ENCODE measurements at places on chromosomes 4 and X. TPM values are rescaled to one million over a fixed set of nuclear protein-coding genes. Genes with fewer than 3 reads are reported as not detected.

SMIM10L2A gene
- 6.3 TPM for total RNA-seq

MGARP gene
- 4.3 TPM for total RNA-seq

SH3TC1 gene
- 13.9 TPM for total RNA-seq

ZAR1 gene
- total RNA-seq, result not detected

ZNF157 gene
- total RNA-seq, result not detected

ARAF gene
- 41.7 TPM for total RNA-seq

DYNLT3 gene
- 25.9 TPM for total RNA-seq

MGAT4D gene
- not detected for total RNA-seq

MAOA gene
- 111 TPM for total RNA-seq

MTTP gene
- total RNA-seq, result 1.1 TPM

UXT gene
- total RNA-seq, result 108 TPM

USP17L21 gene
- total RNA-seq, result not detected

ARR3 gene
- not detected for total RNA-seq

ABLIM2 gene
- 11.2 TPM for total RNA-seq

LAMP2 gene
- 65.0 TPM for total RNA-seq

ARMCX5 gene
- 7.5 TPM for total RNA-seq

PCDH11X gene
- 0.28 TPM for total RNA-seq

TMEM31 gene
- total RNA-seq, result not detected

DCAF16 gene
- total RNA-seq, result 15.1 TPM

- H3K36me3 ChIP-seq, result peaks cover 9% of the 10 kb centered on the region
- no peak overlapping the region for H3K4me3 ChIP-seq
Measured at GRCh38 chrX:43731086-43731485, 75.0 kb downstream of the MAOA start.

DNA sequence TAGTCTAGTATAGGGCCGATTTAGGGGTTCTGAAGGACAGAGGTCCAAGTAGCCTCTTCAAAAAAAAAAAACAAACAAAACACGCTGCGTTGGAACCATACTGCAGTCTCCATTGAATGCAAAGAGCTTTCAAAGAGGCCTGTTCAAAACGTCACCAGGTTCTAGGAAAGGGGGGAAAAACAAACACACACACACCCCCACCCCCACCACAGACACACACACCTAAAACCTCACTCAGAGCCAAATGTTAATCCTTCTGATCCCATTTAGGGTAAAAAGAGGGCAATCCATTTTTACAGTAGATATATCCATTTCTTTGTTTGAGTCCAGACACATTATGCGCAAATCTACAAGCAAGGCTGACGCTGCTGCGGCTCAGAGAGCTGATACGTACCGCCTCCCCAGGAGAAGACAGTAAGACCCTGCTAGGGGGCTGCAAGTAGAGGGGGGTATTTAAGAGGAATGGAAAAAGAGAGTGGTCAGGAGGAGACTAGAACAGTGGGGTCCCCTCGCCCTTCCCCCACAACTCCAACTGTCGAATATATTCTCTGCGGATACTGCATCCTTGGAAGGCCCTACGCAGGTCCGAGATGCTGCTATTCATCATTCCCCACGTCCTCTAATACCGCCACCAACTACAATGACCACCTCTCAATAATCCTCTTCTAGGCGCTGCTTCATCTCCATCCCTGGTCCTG, 1.3 kb downstream of the NKRF start:
- peak overlapping the region; percentile 72 for H3K4me3 ChIP-seq
- H3K27ac ChIP-seq, result peak overlapping the region; percentile 91
- no peaks in the 10 kb centered on the region for H3K36me3 ChIP-seq
- no peaks in the 10 kb centered on the region for H3K27me3 ChIP-seq
- peaks cover 5% of the 10 kb centered on the region for H3K4me1 ChIP-seq
- DNase-seq, result no peak

DNA sequence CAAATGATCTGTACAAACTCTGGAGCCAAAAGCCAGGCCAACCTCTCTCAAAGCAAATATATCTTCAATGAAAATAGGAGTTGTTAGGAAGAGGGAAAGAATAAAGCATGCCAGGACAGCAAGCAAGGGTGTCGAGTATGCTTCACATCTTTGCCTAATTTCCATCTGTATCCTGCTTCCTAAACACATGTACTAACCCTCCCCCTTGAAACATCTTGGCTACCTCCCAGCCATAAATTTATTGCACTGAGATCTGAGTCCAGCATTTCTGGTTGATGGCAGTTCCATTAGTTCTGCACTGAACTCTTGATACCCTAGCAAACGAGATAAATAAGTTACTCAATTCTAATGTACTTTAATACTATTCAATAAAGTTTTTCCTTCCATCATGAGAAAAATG, 430.5 kb upstream of the TRAM1L1 start:
- H3K27me3 ChIP-seq, result no peaks in the 10 kb centered on the region
- H3K4me1 ChIP-seq, result no peaks in the 10 kb centered on the region
- DNase-seq, result no peak
- no peak overlapping the region for H3K27ac ChIP-seq
- no peaks in the 10 kb centered on the region for H3K36me3 ChIP-seq
- no peak overlapping the region for H3K4me3 ChIP-seq

- H3K4me1 ChIP-seq, result peaks cover 18% of the 10 kb centered on the region
- DNase-seq, result no peak
- H3K27me3 ChIP-seq, result peaks cover 10% of the 10 kb centered on the region
- H3K36me3 ChIP-seq, result no peaks in the 10 kb centered on the region
Measured at GRCh38 chr4:574346-575161, 1.5 kb downstream of the TMEM271 start.

- no peaks in the 10 kb centered on the region for H3K4me1 ChIP-seq
- no peak overlapping the region for H3K4me3 ChIP-seq
- no peak for DNase-seq
- H3K27me3 ChIP-seq, result no peaks in the 10 kb centered on the region
- H3K27ac ChIP-seq, result no peak overlapping the region
Measured at GRCh38 chr4:37631551-37631950, 54.6 kb downstream of the RELL1 start.

GRCh38 chr4:91116861-91117260, 989.7 kb downstream of the CCSER1 start:
- no peak overlapping the region for H3K27ac ChIP-seq
- no peaks in the 10 kb centered on the region for H3K36me3 ChIP-seq
- no peaks in the 10 kb centered on the region for H3K27me3 ChIP-seq
- no peak for DNase-seq
- H3K4me1 ChIP-seq, result no peaks in the 10 kb centered on the region

DNA sequence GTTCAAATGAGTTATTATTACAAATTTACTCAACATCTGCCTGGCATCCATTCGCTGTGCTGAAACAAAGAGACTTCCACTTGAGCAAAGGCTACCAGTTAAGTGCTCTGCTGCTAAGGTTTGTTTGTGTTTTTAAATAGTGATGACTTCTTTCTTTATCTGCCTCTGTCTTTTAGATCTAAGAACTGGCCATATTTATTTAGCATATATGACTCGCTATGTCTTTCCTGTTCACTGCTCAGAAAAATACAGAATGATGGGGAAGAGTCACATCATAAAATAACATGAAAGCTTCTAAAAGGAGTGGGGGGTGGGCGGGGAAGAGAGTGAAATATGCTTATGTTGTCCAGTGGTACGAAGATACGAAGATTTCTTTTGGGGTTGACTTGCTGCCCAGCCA, 322.2 kb downstream of the GPAT3 start:
- H3K4me3 ChIP-seq, result no peak overlapping the region
- H3K4me1 ChIP-seq, result no peaks in the 10 kb centered on the region
- no peaks in the 10 kb centered on the region for H3K27me3 ChIP-seq
- H3K27ac ChIP-seq, result no peak overlapping the region
- no peak for DNase-seq

DNA sequence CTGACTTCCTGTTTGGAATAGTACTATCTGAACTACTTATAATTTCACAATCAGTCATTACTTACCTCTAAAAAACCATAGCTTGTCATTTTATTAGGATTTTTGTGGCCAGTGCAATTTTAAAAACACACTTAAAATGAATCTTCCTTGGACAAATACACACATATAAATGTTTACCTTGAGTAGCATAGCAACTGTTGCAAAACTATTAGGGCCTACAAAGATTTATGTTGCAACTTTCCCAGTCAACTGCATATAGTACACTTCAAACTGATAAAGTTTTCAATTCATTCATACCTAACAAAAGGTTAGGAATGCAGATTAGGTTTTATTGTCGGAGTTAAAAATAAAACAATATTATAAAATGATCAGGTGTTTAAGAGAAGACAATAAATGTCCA, 193.0 kb downstream of the PDGFC start:
- H3K4me3 ChIP-seq, result no peak overlapping the region
- no peaks in the 10 kb centered on the region for H3K27me3 ChIP-seq
- H3K36me3 ChIP-seq, result no peaks in the 10 kb centered on the region
- peaks cover 31% of the 10 kb centered on the region for H3K4me1 ChIP-seq
- H3K27ac ChIP-seq, result no peak overlapping the region

GRCh38 chrX:9458516-9459078, 6.3 kb upstream of the TBL1X start:
- H3K27ac ChIP-seq, result no peak overlapping the region
- no peak overlapping the region for H3K4me3 ChIP-seq
- H3K27me3 ChIP-seq, result no peaks in the 10 kb centered on the region
- H3K36me3 ChIP-seq, result no peaks in the 10 kb centered on the region
- no peak for DNase-seq

- DNase-seq, result no peak
- no peaks in the 10 kb centered on the region for H3K36me3 ChIP-seq
- no peaks in the 10 kb centered on the region for H3K4me1 ChIP-seq
Measured at GRCh38 chr4:88865466-88865865, 167.8 kb upstream of the NAP1L5 start.

- no peak for DNase-seq
- H3K27ac ChIP-seq, result no peak overlapping the region
- no peak overlapping the region for H3K4me3 ChIP-seq
- no peaks in the 10 kb centered on the region for H3K4me1 ChIP-seq
- no peaks in the 10 kb centered on the region for H3K27me3 ChIP-seq
Measured at GRCh38 chrX:120365320-120365719, 3.4 kb downstream of the ATP1B4 start.

GRCh38 chrX:46382595-46382994, 162.6 kb downstream of the ZNF674 start:
- DNase-seq, result no peak
- no peak overlapping the region for H3K4me3 ChIP-seq
- no peaks in the 10 kb centered on the region for H3K36me3 ChIP-seq
- H3K27ac ChIP-seq, result no peak overlapping the region
- no peaks in the 10 kb centered on the region for H3K27me3 ChIP-seq

- no peaks in the 10 kb centered on the region for H3K4me1 ChIP-seq
- H3K36me3 ChIP-seq, result no peaks in the 10 kb centered on the region
- DNase-seq, result no peak
- peak overlapping the region; percentile 68 for H3K27ac ChIP-seq
Measured at GRCh38 chrX:85243155-85243554, 424 bp downstream of the SATL1 start.

GRCh38 chr4:37561196-37561802, 124.9 kb downstream of the RELL1 start:
- no peaks in the 10 kb centered on the region for H3K27me3 ChIP-seq
- H3K27ac ChIP-seq, result no peak overlapping the region

- no peaks in the 10 kb centered on the region for H3K36me3 ChIP-seq
- no peak overlapping the region for H3K4me3 ChIP-seq
- no peaks in the 10 kb centered on the region for H3K4me1 ChIP-seq
- H3K27me3 ChIP-seq, result no peaks in the 10 kb centered on the region
- no peak overlapping the region for H3K27ac ChIP-seq
Measured at GRCh38 chr4:168440442-168441264, 39.6 kb downstream of the DDX60L start.

GRCh38 chrX:66018585-66019309, 21.1 kb downstream of the VSIG4 start:
- no peak overlapping the region for H3K4me3 ChIP-seq
- no peak for DNase-seq
- no peaks in the 10 kb centered on the region for H3K4me1 ChIP-seq
- no peaks in the 10 kb centered on the region for H3K36me3 ChIP-seq
- no peaks in the 10 kb centered on the region for H3K27me3 ChIP-seq

DNA sequence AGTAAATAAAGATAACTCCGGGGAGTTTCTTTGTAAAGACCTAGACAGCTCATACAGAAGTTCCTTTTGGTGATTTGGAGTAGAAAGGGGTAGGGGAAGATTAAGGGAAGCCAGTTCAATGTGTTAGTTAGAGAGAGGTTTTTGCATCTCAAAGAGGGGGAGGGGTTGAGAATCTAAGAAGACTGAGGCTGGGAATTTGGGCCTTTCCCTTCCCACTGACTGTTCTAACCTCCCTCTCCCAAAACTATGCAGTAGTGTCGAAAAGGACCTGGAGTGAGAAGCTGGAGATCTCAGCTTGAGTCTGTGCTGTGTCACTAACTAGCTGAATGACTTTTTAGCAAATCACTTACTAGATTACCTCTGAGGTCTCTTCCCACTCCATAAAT, 55.7 kb upstream of the CCDC160 start:
- peaks cover 2% of the 10 kb centered on the region for H3K27me3 ChIP-seq
- no peak for DNase-seq
- H3K36me3 ChIP-seq, result no peaks in the 10 kb centered on the region
- H3K27ac ChIP-seq, result no peak overlapping the region
- H3K4me1 ChIP-seq, result no peaks in the 10 kb centered on the region

DNA sequence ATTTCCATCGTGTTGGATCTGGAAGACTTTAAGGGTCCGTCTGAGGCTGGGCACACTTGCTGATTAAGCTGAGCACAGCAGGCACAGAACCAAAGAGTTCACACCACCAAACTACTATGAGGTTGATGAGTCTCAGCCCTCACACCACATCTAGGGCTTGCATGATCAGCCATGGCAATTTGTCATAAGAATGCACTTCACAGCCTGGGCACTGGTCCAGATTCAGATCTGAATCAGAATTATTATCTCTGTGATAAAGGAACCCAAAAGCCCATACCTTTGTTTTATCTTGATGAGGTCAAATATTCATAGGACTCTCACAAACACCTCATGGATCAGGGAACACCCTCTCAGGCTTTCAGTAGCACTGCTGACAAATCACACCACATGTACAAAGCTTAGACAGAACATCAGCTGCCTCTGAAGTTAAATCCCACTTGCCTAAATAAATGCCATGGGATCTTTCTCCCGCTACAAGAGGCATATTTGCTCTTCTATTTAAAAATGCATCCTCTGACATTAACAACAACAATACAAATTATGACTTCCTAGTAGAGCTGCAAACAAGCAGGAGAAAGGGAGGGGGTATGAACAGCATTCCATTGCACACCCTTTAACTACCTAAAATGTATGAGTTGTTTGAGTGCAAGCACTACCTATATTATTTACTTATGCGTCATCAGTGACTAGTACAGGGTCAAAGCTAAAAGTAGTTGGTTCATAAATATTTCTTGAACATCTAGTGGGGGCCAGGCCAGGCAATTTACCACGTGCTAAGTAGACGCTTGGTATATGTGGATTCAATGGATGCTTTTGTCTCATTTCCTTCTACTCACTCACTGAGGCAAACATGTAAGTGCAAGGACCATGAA, 186.3 kb upstream of the FGF13 start:
- no peaks in the 10 kb centered on the region for H3K36me3 ChIP-seq
- DNase-seq, result no peak
- H3K27ac ChIP-seq, result no peak overlapping the region
- no peaks in the 10 kb centered on the region for H3K27me3 ChIP-seq
- H3K4me1 ChIP-seq, result no peaks in the 10 kb centered on the region

DNA sequence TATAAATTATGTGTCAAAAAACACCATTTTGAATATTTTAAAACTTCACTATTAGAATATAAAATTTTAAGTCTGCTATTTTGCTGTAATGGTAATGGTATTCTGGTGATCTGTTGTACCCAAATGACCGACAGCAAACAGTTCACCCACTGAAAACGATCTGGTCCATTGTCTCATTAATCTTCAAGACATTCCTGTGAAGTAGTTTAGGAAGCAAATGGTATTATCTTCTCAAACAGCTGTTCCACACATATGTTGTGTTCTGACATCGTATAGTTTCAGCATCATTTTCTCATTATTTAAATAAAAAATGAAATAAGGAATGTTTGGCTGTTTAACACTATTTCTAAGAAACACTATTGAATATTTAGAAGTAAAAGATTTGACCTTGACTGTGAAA, 98.1 kb downstream of the WWC2 start:
- H3K27ac ChIP-seq, result no peak overlapping the region
- no peaks in the 10 kb centered on the region for H3K4me1 ChIP-seq
- DNase-seq, result no peak
- no peaks in the 10 kb centered on the region for H3K36me3 ChIP-seq
- H3K4me3 ChIP-seq, result no peak overlapping the region
- H3K27me3 ChIP-seq, result no peaks in the 10 kb centered on the region
